ENCODE measurements at places on chromosomes 16 and 17.

- H3K36me3 ChIP-seq = peaks cover 89% of the 10 kb centered on the region
- no peak overlapping the region for H3K4me3 ChIP-seq
- no peak overlapping the region for H3K27ac ChIP-seq
- no peaks in the 10 kb centered on the region for H3K27me3 ChIP-seq
Observed at GRCh38 chr17:29091606-29092289, 48.8 kb downstream of the PIPOX start.

DNA sequence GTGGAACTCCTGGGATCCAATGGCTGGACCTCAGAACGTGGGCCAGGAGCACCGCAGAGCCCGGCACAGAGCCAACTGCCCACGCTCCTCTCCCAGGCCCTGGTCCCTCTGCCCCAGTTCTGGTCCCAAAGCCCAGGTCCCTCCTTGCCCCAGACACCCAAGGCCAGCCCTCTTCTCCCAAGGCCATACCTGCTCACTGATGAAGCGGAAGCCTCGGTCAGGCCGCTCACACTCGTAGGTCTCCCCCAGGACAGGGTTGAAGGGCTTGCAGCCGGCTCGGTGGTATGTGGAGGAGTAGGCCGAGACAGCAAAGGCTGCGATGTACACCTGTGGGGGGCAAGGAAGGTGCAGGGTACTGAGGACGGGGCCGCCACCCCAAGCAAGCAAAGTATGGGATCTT lies 8.5 kb downstream of the OSBPL7 start:
- H3K27me3 ChIP-seq = no peaks in the 10 kb centered on the region
- peaks cover 75% of the 10 kb centered on the region for H3K36me3 ChIP-seq
- H3K27ac ChIP-seq = no peak overlapping the region
- H3K4me3 ChIP-seq = no peak overlapping the region
- no peak for DNase-seq
- H3K4me1 ChIP-seq = no peaks in the 10 kb centered on the region

DNA sequence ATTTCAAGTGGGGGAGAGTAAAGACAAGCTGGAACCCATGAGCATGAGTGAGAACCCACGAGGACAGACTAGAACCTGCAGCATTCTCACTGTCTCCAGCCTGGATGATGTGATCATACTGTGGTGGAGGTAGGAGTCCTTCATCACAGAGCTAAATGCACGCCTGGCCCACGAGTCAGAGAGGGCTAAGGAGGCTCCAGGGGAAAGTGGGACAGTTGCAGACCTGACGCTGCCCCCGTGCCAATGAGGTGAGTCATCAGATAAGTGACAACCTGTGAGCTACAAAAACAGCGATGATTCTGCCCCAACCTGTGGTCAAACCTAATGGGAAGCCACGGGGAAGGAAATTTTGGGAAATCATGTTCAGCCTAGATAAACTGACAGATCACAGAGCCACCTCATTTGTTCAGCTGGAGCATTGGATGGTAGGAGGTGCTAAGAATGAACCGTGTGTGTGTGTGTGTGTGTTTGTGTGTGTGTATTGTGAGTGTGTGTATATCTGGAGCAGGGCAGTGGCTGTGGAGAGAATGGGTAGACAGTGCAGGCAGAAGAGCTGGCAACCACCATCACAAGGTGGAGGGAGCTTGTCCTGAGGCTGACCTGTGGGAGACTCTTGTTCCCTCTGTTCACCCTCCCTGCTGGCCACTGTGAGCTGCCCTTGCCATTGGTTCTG lies 131.8 kb downstream of the UTP18 start:
- no peak overlapping the region for H3K4me3 ChIP-seq
- DNase-seq = no peak
- peaks cover 7% of the 10 kb centered on the region for H3K27me3 ChIP-seq
- H3K27ac ChIP-seq = no peak overlapping the region

DNA sequence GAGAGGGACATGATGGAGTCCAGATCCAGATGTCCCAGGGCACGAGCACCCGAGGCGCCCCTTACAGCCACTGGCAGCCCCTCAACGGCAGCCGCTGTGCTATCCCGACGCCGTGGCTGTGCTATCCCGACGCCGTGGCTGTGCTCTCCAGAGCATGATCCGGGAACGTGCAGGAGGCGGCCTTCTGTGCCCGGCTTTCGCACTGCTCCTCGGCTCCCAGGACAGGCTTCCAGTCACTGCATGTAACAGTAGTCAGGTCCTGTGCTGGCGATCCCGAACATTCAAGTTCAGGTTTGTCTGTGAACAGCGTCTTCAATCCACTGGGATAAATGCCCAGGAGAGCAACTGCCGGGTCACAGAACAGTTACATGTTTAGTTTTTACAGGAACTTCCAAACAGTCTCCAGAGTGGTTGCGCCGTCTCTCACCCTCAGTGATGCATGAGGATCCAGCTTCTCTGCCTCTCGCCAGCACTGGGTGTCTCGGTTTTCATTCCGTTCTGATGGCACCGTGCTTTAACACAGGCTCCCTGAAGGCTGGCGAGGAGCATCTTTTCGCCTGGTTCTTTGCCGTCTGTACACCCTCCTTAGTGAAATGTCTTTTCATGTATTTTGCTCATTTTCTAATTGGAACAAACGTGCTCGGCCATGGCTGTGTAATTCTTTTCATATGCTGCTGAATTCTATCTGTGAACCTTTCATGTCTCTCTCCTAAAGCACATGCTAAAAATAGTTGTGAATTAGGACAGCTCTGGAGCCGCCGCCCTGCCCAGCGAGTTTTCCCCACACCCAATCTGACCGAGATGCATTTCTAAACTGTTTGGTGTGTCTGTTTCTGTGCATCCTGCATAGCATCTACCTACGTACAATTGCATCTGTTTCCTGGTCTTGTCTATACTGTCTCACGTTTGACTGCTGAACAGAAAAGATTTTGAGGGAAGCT lies 72.6 kb upstream of the METRNL start:
- no peaks in the 10 kb centered on the region for H3K4me1 ChIP-seq
- H3K27ac ChIP-seq = no peak overlapping the region
- no peak for DNase-seq
- H3K27me3 ChIP-seq = no peaks in the 10 kb centered on the region
- H3K36me3 ChIP-seq = no peaks in the 10 kb centered on the region

DNA sequence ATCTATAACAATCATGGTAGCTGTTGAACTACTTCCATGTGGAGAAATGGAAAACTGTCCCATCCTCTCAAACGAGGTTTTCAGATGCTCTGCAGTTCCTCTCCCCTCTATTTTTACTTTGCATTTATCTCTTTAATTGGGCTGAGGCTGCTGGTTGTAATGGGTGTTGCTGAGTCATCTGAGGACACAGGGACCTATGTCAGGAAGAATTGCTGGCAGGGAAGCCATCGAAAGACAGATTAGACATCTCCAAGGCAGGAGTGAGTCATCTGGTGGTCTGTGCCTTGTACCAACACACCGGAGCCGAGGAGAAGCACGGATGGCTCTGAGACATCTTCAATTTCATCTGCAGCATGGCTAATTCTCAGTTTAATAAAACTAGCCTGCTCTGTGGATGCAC lies 394.5 kb downstream of the GRIN2A start:
- no peak overlapping the region for H3K27ac ChIP-seq
- H3K4me3 ChIP-seq = no peak overlapping the region
- H3K36me3 ChIP-seq = no peaks in the 10 kb centered on the region
- DNase-seq = no peak
- no peaks in the 10 kb centered on the region for H3K4me1 ChIP-seq
- H3K27me3 ChIP-seq = no peaks in the 10 kb centered on the region

- H3K27me3 ChIP-seq = no peaks in the 10 kb centered on the region
- peaks cover 1% of the 10 kb centered on the region for H3K36me3 ChIP-seq
- H3K4me1 ChIP-seq = peaks cover 9% of the 10 kb centered on the region
- DNase-seq = no peak
- no peak overlapping the region for H3K4me3 ChIP-seq
- H3K27ac ChIP-seq = no peak overlapping the region
Observed at GRCh38 chr17:8365143-8365542, 11.4 kb downstream of the KRABD2 start.

- no peak for DNase-seq
- no peak overlapping the region for H3K27ac ChIP-seq
Observed at GRCh38 chr16:11833951-11834695, 17.2 kb downstream of the RSL1D1 start.
